Activated CD4-positive, alpha-beta T cell treated with anti-CD3 and anti-CD28 coated beads for 1 hour (primary cell): ENCODE measurements at places on chromosomes 7 and 10.

GRCh38 chr10:14182781-14183180, 147.9 kb downstream of the FRMD4A start:
- DNase-seq, result no peak

DNA sequence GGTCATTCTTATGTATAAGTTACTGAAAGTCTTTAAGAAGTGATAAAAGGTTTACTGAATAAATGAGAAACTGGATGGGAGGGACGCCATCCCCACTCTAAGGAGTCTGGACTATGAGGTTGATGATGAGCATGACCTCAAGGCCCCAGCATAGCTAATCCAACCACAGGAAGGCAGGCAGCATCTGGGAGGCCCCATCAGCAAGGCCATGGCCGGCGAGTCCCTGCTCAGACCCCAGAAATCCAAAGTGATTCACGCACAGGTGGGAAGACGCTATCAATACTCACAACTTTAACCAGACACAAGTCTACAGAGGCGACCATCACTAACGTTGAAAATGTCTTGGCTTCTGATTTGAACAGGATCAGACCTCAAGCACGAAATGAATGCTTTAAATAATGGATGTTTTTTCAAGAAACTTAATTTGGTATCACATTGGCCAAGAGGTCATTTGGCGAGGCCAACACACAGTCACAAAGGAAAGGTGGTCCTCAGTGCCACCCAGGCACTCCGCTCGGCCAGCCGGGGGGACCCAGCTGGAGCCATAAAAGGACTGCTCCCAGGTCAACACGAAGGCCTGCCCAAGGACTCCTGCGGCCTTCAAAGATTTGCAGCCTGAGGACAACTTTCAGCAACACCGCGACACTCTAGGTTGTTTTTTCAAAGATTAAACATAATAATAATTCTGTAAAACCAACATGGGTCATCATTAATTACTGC, 228.5 kb downstream of the PTPRN2 start:
- no peak for DNase-seq

GRCh38 chr10:112526139-112526538, 79.1 kb downstream of the VTI1A start:
- DNase-seq, result no peak

DNA sequence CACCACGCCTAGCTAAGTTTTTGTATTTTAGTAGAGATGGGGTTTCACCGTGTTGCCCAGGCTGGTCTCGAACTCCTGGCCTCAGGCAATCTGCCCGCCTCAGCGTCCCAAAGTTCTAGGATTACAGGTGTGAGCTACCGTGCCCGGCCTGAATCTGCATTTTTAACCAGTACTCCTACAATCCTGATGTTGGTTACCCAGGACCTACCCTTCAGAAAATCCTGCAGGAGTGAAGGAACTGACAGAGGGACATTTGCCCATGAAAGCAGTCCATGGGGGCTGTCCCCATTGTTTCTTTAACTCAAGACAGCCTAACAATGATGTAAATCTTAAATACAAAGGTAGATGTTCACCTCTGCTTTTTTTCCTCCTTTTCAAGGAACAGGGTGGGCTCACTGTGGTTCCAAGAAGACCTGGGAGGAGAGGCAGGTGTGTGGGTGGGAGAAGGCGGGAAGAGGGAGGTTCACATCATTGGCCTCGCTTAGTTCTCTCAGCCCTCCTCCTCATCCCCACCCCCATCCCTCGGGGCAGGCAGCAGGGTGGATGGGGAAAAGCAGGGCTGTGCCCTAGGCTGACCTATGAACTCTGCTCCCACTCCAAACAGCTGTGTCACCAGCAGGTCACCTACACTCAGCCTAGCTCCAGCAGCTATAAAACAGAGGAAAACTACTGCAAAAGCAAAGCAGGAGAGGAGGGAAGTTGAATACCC, 13.5 kb downstream of the LRRC20 start:
- DNase-seq, result no peak

GRCh38 chr7:94223375-94224084, 171.2 kb upstream of the COL1A2 start:
- DNase-seq, result no peak

DNA sequence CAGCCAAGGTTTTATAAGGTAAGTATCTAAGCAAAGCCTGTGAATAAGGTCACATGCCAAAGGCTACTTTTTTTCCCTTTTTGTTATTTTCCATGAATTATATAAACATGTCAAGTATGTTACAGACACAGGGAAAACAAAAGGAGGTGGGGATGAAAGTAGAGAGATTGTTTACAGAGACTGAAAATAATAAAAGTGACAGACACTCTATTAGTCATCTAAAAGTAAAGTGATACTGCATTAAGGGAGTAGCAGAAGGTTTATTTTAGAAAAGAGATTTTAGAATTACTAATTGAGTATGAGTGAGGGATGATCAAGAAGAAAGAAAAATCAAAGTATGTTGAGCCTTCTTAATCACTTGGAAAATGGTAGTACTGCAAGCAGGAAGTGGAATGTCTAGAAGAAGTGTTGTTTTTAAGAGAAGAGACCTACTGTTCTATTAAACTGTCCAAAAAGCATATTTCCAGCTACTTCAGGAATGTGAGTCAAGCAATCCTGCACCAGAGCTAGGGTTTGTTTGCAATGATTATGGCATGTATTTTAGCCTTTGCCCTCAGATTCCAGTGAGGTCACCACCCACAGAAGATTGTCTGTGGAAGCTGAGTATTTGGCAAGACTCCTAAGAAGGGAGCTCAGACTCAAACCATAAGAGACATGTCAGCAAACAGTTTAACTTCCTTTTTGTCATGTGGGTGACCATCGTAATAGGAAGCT, 177.9 kb upstream of the PLXDC2 start:
- DNase-seq, result no peak

DNA sequence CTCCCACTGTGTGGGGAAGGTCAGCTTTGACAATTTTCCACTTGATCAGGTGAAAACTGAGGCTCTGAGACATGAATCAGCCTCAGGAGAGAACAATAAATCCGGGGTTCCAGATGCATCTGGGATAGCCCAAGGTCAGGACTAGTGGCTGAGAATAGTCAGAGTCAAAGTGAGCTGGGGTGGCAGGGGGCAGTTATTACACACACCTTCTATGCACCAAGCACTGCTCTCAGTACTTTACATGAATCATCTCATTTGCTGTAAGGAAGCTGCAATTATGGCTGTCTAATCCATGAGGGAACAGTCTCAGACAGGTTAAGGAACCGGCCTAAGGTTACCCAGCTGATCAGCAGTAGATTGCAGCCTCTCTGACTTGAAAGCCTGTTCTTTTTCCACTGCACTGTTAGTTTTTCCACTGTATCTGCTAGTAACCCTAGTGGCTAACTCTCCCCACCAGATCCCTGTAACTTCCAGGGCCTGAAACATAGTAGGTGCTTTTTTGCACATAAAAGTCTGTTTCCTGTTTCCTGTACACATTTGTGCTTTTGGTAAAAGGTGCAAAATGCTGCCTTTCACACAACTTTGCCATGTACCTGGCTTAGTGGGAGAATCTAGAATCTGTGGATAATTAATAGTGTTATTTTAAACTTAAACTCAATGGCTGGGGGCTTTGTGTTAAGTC, 125.9 kb downstream of the EMX2 start:
- no peak for DNase-seq

- DNase-seq, result no peak
These were observed 24.8 kb downstream of the BRAF start for GRCh38 chr7:140899883-140900282.

- no peak for DNase-seq
These were observed 40.7 kb upstream of the ZMIZ1 start for GRCh38 chr10:79028056-79028430.

- DNase-seq, result no peak
These were observed 9.3 kb downstream of the SMO start for GRCh38 chr7:129197771-129198170.

GRCh38 chr7:143384661-143385631, 3.8 kb downstream of the ZYX start:
- no peak for DNase-seq

- no peak for DNase-seq
These were observed 3.8 kb downstream of the SLC4A2 start for GRCh38 chr7:151063212-151063561.

- no peak for DNase-seq
These were observed 240.2 kb downstream of the ADAM12 start for GRCh38 chr10:126147866-126148587.

GRCh38 chr10:15439341-15439842, 68.3 kb upstream of the FAM171A1 start:
- DNase-seq, result no peak

- no peak for DNase-seq
These were observed 203.3 kb upstream of the ZMIZ1 start for GRCh38 chr10:78865538-78865875.

GRCh38 chr7:151860771-151861170, 16.1 kb downstream of the PRKAG2 start:
- no peak for DNase-seq

DNA sequence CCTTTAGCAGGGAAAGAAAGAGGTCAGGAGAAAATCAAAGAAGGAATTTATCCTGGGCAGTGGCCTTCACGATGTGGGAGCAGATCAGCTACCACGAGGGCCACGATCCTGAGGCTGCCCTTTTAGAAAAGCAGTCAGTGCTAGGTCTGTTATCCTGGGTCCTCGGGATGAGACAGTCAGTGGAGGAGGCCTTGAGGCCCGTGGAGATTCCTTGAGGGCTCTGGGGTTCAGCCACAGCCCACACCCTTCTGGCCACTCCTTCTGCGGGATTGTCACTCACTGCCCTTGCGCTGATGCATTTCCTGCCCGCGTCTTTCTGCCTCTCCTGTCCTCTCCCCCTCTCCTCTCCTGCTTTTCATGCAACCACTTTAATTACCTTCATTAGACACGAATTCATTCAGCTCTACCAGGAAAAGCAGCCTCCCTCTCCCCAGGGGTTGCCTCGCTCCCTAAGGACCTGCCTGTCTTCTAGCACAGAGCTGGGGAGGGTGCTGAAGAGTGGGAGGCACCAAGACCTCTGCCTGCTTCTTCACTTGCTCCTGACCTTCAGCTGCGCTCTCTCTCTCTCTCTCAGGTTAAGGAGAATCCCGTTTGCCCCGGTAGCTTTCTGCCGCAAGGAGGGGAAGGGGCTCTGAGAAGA, 42.6 kb upstream of the LRRC4 start:
- no peak for DNase-seq

GRCh38 chr10:31426401-31426800, 107.4 kb downstream of the ZEB1 start:
- DNase-seq, result no peak

DNA sequence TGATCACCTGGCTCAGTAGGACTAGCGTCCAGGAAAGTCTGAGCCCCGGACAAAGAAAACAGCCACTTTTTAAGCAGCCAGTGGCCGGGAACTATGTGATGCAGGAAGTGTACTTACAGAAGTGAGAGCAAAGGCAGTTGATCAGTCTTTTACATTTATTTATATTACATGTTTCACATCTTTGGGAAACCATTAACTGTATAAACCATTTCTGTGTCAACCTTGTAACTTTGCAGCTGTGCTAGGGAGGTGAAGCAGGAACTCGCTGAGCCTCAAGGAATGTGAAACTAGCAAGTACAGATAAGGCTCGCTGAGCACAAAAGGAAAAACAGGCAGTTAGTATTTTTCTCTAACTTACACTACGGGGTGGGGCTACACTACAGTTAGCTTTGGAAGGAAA, 39.9 kb upstream of the HECW1 start:
- no peak for DNase-seq
